ENCODE measurements at places on chromosomes 16 and 17. TPM values are rescaled to one million over a fixed set of nuclear protein-coding genes. Genes with fewer than 3 reads are reported as not detected.

Gene DNAH9
- total RNA-seq, result not detected

Gene TMEM100
- total RNA-seq, result not detected

Gene BAIAP3
- total RNA-seq, result 6.5 TPM

Gene NUPR1
- total RNA-seq, result not detected

Gene FOXO3B
- total RNA-seq, result 7.6 TPM

Gene ANKFN1
- total RNA-seq, result not detected

Gene PGAP6
- 44.5 TPM for total RNA-seq

Gene EXOC7
- 133 TPM for total RNA-seq
